B cell (primary cell): ENCODE measurements at places on chromosomes 3 and 15. TPM values are rescaled to one million over a fixed set of nuclear protein-coding genes. Genes with fewer than 3 reads are reported as not detected.

DNA sequence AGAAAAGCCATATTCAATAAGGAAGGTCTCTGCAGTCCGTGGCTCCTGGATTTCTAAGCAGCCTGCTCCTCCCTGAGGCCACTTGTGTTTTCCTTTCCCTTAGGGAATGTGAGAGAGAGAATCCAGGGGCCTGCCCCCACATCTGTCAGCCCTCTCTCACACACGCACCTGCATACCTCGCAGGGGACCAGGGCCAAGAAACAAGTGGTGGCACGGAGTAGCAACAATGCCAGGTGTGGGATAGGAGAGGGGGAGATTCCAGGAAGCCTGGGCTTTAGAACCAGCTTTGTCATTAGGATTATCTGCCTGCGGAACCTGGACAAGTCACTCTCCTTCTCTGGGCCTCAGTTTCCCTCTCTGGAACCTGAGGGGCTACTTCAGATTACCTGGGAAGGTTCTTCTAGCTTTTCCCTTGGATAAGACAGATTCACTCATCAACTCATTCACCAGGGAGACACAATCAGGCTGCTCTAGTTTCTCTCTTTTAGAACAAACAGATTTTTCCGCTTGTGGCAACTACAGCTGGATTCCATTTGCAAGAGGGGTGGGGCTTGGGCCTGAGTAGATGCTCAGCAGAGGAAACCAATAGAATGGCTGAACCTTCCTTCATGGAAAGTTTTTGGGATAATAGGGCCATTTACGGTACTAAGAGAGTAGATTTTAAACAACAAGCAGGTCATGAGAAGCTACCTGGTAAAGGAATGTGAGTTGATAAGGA lies 19.5 kb downstream of the BCL6 start:
- DNase-seq = no peak

DNA sequence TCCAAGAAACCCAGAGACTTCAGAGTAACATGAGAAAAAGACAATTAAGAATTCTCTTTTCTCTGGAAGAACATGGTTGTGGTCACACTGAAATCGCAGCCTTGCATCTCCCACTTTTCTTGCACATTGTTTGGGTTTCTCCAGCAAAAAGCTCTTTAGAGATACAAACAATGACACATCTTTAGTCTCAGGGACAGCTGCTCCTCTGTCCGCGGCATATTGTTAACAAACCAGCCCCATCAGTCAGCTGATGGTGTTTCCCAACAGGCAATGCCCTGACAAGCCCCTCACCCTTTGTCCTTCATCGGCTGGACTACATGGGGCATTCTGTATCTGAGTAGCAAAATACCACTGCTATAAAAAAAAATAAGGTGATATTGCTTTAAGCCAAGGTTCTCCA lies 53.4 kb downstream of the UMPS start:
- DNase-seq = no peak

GRCh38 chr3:51568036-51568435 lies 29.5 kb downstream of the RAD54L2 start:
- DNase-seq = no peak

The FHIT gene
- 7.0 and 7.8 TPM in 2 replicates for total RNA-seq

The STRIT1 gene
- total RNA-seq = not detected in 2 replicates

GRCh38 chr3:122186372-122186771 lies 2.9 kb downstream of the CASR start:
- no peak for DNase-seq

The ACOX2 gene
- not detected in 2 replicates for total RNA-seq

DNA sequence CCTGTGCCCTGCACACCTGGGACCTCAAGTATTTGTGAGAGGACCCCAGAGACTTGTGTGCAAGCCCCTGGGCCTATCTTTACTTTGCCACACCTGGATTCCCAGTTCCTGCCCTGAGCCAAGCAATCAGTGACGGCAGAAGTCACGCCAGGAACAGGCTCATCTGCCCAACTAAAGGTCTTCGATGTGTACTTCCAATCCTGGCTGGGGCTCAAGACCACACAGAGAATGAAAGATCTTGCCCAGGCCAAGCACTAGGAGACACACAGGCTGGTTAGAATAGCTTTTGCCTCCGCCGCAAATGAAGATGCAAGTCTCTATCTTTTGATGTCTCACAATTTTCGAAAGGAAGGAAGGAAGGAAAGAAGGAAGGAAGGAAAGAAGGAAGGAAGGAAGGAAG lies 228.8 kb downstream of the OCA2 start:
- DNase-seq = no peak

GRCh38 chr3:38210141-38210757 lies 44.9 kb downstream of the OXSR1 start:
- peak; percentile 12 for DNase-seq

DNA sequence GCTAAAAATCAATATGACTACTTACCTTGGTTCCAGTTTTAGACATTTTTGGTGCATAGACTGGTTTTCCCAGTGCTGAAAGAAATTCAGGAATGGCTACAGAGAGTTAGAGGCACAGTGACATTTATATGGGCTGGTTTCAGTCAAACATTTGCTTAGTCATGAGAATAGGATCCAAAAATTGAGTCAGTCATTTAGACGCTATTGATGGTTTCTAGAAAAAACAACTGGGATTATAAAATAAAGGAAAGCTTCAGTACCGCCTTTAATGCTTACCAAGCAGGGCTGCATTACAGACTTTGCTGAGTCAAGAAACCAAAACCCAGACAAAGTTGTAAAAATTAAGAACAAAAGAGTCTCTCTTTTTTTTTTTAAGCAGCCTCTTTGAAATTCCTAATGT lies at the start of gene CRYGS:
CRYGS (minus strand) TSS at position 100 of the 400 bp plus-strand sequence; CDS start at position 46, 54 bp downstream.
- no peak for DNase-seq

DNA sequence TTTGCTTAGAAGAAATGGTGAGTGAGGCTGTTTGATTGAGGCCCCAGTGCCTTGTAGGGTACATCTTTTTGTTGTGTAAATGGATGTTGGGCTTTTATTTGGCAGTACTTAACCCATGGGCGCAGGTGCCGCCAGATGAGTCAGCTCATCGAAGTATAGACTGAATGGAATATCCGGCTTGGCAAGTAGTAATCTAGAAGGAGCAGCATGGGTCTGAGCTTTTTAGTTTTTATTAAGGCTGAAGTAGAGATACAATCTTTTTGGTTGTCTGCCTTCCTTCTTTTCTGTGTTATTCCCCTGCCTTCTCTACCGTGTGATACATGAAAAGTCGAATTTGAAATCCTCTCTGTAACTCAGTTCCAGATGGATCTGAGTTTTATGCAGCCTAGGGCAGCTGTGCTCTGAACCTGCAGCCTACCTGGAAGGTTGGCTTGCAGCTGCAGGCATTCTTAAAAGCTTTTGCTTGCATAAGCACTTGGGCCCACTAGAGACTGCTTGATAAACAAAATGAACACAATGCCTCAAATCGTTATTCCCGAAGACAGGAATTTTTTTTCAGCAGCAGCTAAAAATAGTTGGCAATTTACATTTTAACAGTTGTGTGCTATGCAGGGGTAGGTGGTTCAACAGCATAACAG lies 177.5 kb upstream of the CGNL1 start:
- DNase-seq = no peak

GRCh38 chr3:187072511-187072910 lies 66.8 kb downstream of the RPL39L start:
- DNase-seq = peak; percentile 65
